HCT116 (cell line): ENCODE measurements at places on chromosomes 2 and 18. TPM values are rescaled to one million over a fixed set of nuclear protein-coding genes. Genes with fewer than 3 reads are reported as not detected.

The IL1B gene
- total RNA-seq: not detected

The ACKR3 gene
- 0.20 TPM for total RNA-seq

The FAM228A gene
- total RNA-seq: not detected

The DNAH6 gene
- 1.6 TPM for total RNA-seq

The ASXL3 gene
- total RNA-seq: not detected

The RESP18 gene
- total RNA-seq: not detected

The ST3GAL5 gene
- 14.8 TPM for total RNA-seq

The VWA3B gene
- total RNA-seq: 0.47 TPM
